ENCODE measurements at places on chromosomes 13 and 19.

- DNase-seq, result no peak
Measured at GRCh38 chr19:34471906-34472700, 9.5 kb upstream of the WTIP start.

DNA sequence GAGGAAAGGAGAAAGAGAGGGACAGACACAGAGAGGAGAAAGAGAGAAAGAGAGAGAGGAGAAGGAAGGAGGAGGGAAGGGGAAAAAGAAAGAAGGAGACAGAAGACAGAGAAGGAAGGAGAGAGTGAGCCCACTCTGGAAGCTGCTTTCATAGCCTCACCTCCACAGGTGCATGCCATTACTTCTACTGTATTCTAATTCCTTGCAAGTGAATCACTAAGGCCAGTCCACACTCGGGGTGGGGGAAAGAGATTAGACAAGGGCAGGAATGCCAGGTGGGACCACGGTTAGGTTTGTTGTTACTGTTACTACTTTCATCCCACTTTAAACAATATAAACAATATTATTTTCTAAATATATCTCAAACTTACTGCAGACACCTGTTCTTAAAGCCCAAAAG, 684.5 kb upstream of the ARGLU1 start:
- no peak for DNase-seq

DNA sequence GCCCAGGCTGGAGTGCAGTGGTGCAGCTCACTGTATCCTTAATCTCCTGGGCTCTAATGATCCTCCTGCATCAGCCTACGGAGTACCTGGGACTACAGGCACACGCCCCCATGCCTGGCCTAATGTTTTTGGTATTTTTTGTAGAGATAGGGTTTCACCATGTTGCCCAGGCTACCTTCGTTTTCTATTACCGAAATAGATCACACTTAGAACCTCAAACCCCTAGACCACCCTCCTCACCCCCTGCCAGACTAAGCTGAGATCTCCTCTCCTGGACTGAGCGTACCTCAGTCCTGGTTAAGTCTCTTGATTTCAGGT, 391 bp downstream of the KLF1 start:
- no peak for DNase-seq

DNA sequence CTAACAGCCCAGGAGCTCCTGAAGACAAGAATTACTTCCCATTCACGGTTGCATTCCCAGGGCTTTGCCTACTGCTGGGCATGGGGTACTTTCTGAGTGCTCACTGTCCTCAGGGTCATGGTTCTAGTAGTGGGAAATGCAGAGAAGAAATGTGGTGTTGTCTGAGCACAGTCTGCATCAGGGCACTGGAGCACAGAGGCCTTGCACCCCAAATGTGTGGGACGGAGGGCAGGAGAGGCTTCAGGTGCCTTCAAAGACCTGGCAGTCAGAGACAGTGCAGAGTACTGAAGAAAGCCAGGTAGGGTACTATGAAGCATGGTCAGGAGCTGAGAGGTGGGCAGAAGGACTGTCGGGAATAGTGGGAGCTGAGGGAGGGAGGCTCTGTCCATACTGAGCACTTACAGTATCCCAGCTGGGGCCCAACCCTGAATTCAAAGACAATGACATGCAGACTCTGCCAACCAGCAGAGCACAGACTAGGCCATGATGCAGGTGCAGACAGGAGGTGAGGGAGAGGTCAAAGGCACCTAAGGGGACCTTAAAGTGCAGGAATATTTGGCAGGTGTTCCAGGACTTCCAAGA, 144.4 kb downstream of the USP12 start:
- DNase-seq, result no peak

DNA sequence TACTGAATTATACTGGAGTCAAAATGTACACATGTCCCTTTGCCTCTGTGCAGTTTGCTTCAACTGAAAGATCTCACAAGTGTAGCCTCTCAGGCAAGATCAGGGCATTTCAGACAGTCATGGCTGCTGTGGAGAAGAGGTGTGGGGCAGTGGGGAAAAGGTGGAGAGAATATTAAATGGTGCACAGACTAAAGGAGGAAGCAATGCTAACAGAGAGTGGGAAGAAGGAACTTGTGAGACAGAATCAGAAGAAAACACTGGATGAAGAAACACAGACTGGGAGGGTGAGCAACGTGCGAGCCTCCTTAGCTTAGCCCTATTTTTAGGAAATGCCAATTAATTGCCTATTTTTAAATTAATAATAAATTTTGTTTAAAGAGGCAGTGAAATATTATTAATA, 49.6 kb upstream of the RAP2A start:
- no peak for DNase-seq

DNA sequence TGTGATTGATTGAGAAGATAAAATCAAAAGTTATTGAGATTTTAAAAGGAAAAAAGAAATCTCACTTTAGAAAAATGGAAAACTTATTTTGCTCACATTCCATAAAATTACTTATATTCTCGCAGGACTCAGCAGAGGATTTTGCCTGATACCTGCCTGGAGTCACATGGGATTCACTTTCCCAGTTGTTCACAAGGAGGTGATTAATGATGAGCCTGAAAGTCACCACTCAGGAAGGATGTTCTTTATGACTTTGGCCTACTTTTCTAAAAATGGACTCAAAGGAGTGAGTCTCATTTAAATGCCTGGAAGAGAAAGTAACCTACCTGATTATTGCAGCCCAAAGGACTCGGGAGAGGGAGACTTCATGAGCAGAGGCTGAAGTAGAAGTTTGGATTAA, 34.5 kb upstream of the FAM216B start:
- DNase-seq, result no peak

DNA sequence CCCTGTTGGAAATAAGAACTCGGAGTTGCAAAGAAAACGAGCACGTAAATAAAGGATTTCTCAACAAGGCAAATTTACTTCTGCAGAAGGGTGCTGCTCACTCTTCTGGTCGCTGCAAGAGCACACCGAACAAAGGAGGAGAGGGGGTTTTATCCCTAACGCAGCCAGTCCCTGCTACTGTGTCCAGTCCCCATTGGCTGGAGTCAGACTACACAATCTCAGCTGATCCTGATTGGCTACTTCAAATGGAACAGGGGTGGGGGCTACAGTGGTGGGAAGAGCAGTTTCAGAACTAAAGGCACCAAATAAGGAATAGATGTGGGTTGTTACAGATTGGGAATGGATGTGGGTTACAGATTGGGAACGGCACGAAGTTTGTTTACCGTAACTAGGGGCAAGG, 63.9 kb upstream of the MCF2L start:
- no peak for DNase-seq
